Fibroblast of the aortic adventitia (primary cell): ENCODE measurements at places on chromosomes 6 and 20.

GRCh38 chr20:50309764-50310672 lies 119.4 kb downstream of the CEBPB start:
- DNase-seq = no peak

DNA sequence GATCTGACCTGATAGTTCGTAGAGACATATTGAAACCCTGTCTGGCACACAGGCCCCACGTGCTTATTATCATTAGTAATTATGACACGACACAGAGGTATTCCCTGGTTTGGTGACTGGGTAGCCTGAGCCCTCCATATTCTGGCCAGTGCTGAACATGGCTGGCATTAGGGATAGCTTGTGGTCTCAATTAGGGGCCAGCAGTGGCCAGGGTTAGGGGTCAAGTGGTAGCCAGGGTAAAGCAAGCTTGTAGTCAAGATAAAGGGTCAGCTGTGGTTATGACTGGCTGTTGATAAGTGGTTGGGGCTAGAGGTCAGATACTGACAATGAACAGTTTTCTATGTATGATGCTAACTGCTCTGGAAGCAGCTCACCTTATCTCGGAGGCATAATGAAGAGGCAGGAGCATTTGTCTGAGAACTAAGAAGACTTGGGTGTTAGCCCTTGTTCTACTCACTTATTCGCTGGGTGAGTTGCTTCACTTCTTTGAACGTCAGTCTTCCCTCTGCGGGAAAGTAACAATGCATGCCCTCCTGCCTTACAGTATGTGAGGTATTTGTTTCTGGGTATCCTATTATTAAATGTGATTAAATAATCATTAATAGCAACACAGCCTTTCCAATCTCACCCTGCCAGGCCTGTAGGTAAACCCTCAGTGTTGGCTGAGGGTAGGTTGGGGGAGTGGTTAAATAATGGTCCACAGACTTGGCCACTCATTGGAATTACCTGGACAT lies 66.7 kb downstream of the VEGFA start:
- no peak for DNase-seq

- DNase-seq = no peak
Measured at GRCh38 chr20:24755411-24755922, 193.6 kb upstream of the CST7 start.

DNA sequence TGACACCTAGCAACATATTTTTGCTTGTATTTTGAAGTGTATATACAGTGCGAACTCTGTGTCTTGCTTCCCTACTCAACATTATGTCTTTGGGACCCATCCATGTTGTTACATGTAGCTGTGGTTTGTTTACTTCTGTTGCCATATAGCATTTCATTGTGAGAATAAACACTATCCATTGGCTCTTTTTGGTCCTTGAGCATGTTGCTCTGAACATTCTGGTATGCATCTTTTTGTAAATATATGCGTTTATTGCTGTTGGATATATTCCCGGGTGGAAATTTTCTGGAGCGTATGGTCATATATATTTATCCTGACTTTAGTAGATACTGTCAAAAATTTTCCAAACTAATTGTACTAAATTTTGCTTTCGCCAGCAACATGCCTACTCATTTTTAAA lies 222.5 kb upstream of the SPTLC3 start:
- DNase-seq = no peak
